Activated CD4-positive, alpha-beta T cell treated with anti-CD3 and anti-CD28 coated beads for 24 hours (primary cell): ENCODE measurements at places on chromosomes 6 and 20.

- DNase-seq: no peak
These were observed at the start of gene SCUBE3 for GRCh38 chr6:35213824-35214756. Gene SCUBE3, plus strand, starts transcription at chr6:35213956. Its CDS starts 463 bp downstream, at chr6:35214419.

DNA sequence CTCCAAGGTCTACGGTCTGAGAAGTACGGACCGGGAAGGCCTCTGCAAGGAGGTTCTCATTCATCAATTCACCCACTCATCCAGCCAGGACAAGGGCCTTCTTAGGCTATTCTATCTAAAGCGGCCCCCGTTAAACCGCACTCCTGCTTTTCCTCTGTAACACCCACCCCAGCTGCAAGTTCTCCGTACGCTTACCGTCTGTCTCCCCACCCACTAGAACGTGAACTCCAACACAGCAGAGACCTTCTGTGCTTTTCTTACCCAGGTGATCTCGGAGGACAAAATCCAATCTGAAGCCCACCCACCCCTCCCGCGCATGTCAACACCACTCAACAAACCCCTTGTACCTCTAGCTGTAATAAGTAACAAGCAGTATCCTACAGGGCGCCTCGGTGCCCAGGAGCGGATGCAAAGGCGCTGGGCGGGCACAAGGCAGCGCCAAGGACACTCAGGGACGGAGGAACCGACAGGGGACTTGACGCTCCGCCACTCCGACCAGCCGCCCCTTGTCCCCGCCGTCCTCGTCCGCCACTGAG lies 351 bp downstream of the AURKA start:
- DNase-seq: no peak

GRCh38 chr6:11272491-11273192 lies 40.2 kb upstream of the NEDD9 start:
- no peak for DNase-seq

DNA sequence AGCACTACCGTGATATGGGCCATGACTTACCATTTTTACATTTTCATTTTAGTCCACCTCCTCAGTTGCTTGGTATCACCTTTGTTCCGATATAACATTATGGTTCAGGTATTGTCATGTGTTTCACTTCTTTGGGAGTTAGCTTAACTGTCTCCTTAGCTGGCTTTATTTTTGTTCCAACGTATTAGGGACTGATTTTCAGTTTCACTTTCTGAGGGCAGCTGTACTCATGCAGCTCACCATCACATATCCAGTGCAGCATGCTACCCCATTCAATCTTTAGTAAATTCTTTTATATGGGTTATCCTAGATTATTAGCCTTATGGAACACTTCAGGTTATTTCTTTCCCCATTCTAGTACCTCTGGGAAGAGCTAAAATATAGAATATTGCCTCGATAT lies 362.2 kb upstream of the IRAK1BP1 start:
- DNase-seq: no peak

GRCh38 chr20:52404671-52405070 lies 213.1 kb upstream of the ZFP64 start:
- no peak for DNase-seq

GRCh38 chr6:105810922-105811482 lies 275.1 kb upstream of the PRDM1 start:
- no peak for DNase-seq

DNA sequence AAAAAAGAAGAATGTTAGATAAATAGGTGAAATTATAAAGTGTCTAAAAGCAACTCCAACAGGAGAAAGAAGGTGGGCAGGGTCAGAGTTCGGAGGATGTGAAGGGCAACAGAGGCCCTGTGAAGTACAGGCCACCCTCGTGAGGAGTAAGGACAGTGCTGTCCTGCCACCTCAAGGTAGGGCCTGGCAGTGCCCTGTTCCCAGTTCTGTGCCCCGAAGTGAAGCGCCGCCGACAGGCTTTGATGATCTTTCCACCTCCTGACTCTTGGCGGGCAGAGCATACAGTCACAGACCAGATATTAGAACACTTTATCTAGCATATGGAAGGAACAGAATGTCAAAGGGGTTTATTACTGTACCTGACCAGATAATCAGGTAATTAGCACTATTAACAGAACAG lies 75.8 kb downstream of the GJA10 start:
- DNase-seq: no peak

- no peak for DNase-seq
These were observed 284.5 kb downstream of the HTR1B start for GRCh38 chr6:77178821-77179220.

DNA sequence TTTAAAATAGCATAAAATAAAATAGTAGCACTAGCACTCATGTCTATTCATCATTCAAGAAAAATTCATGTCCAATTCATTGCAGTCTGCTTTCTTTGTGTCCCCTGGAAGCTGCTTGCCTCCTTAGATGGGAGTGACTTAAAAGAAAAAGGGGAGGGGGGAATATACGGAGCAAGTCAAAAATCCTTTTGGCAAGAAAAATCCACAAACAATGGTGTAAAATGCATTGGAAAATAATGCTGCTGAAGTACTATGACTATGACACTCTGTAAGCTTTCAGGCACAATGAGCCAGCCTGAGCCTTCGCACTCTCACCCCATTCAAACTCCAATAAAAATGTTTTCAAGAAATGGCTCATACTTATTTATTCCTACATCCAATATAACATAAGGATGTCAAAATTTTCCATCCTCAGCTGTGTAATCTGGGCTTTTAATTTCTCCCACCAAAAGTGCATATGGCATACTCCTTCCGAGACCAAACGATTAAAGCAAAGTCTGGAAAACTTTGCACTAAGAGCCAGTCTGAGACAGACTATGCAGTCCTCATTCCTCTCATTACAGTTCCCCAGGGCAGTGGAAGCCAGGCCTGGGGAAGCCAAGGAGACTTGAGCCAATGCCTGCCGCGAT lies 790 bp downstream of the NEDD9 start:
- no peak for DNase-seq

DNA sequence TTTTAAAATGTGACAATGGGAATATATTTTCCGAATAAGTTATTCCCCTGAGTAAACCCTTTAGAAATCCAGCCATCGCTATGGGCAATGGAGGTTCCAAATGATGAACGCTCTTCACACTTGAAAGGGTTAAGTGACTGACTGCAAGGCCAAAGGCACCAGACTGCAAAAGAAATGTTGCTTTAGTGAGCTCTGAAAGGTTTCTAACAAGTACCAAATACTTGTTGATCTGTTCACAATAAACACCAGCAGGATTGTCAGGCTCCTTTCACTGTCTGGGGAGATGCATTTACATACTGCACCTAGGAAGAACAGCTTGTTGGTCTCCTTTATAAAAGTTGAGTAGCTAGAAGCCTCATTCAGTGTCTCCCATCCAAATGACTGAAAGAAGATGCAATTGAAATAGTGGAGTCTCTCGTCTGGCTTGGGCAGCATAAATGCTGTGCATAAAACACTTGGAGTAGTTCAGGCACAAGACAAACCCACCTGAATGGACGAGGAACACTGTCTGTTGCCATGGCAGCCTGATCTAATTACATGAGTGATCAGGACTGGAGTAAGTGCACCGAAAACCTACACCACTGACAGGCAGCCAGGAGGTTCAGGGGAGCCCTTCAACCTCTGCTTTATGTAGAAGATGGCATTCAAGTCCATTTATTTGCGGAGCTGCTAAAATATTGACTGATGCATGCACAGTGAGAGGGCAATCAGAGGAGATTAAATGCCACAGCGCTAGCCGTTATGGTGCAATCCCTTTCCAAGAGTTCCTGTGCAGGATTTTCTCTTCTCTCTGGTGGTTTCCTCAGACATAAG lies 2.9 kb downstream of the ATXN1 start:
- no peak for DNase-seq
